Stimulated activated CD8-positive, alpha-beta memory T cell treated with anti-CD3 and anti-CD28 coated beads, Interleukin-4, amount 100 ng/mL, for 24 hours (primary cell): ENCODE measurements at places on chromosomes 16 and 17.
A peak's percentile ranks its signal among the peaks of the same experiment; 100 is the strongest.

DNA sequence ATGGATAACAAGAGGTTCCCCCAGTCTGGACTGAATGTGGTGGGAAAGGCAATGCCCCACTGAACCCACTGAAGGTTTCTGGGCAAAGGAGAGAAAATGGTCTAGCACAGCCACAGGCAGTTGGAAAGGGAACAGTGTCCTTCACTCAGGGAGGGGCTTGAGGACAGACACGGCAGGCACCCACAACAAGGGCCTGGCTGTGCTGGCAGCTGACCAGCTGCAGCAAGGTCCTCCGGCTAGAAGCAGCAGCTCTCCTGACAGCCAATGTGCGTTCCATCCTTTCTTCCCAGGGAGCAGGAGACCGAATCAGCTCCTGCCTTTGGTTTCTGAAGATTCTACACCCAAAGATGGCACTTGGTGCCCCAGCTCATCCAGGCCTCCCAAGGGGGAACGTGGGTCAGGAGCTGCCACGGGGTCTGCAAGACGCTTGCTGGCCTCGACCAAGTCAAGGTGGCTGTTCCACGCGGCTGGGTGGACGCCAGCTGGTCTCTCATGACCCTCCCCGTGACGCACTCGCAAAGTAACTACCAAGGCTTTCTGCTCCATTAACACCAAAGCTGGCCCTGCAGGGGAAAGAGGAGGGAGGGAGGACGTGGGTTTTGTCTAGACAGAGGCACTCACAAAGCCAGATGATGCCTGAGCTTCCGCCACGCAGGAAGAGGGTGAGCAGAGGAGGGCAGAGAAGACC, 11.1 kb downstream of the ABR start:
- DNase-seq = no peak

DNA sequence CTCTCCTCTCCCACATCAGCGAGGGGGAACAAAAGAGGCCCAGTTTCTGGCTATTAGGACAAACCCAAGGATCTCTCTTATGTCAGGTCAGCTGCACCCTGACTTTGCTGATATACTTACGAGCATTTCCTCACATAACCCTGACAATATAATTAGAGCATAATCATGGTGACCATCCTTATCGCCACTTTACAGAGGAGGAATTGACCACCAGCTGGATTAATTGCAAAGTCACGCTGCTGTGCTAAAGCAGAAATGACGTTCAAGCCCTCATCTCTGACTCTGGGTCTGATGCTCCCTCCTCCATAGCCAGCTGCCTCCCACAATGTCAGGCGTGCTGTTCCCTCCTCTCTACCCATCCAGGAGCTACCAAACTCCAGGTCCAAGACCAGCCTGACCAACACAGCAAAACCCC, 42.6 kb downstream of the TRARG1 start:
- DNase-seq = no peak

- no peak for DNase-seq
Observed at GRCh38 chr17:69228576-69228975, at the start of gene ABCA10. TSS of gene ABCA10 (minus strand) at chr17:69228824. CDS start at chr17:69225358, 3,466 bp downstream.

GRCh38 chr17:12974005-12974531, 43.8 kb downstream of the ELAC2 start:
- no peak for DNase-seq

- no peak for DNase-seq
Observed at GRCh38 chr17:76633628-76634328, 9.8 kb downstream of the ST6GALNAC1 start.

DNA sequence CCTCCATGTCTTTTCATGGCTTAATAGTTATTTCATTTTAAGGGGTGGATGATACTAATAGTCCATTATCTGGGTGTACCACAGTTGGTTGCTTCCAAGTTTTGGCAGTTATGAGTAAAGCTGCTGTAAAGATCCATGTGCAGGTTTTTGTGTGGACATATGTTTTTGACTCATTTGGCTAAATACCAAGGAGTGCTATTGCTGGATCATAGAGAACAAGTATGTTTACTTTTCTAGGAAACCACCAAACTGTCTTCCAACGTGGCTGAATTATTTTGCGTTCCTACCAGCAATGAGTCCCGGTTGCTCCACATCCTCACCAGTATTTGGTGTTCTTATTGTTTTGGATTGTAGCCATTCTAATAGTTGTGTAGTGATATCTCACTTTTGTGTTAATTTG, 181.9 kb downstream of the SPECC1 start:
- DNase-seq = no peak

GRCh38 chr16:1696863-1697262, 9.1 kb upstream of the MAPK8IP3 start:
- no peak for DNase-seq

- DNase-seq = no peak
Observed at GRCh38 chr17:72772331-72772821, 320.1 kb downstream of the SLC39A11 start.

DNA sequence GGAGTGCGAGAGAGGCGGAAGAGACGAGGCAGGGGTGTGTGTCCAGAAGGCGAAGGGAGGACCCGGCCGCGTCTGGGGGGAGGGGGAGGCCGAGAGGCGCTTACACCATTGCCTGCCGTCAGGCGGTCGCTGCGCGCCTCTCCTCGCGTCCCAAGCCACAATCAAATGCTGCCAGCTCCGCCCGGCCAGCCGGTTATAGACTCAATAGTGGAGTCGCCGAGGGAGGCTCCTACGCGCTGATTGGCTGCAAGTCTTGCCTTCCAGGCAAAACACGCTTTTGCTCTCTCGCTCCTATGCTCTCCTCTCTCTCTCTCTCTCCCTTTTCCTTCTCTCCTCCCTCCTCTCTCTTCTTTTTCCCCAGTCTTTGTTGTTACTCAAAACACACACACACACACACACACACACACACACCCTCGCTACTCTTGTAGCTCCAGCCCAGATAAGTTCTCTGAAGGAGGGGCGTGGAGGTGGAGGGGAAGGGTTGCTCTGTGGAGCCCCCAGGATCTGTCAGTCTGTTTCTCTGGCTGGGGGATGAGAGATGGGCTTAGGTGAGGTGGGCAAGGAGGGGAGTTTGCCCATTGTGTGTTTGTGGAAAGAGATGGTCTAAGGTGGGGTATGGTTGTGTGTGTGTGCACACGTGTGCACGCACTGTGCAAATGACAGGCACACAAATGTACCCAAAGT, at the start of gene DLX3:
Gene DLX3 (minus strand): TSS at position 170 of the 684 bp plus-strand sequence. CDS start 226 bp downstream, outside the sequence.
- DNase-seq = no peak

DNA sequence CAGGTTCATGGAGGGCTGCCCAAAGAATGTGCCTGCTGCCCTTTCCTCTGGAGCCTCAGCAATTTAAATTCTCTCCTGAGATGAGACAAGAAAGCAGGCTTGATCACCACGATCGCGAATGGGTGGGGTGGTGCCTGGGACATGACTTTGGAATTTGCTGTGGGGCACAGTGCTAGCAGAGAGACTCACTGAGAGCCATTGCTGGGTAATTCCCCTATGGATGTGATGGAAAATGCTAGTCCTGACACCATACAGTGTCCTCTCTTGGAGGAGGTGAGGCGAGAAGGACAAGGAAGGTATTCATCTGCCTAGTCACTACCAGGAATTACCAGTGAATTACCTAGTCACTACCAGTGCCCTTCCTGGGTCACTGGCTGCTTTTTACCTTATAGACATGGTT, 15.5 kb downstream of the FAM20A start:
- no peak for DNase-seq

GRCh38 chr16:73202161-73202729, 154.3 kb upstream of the ZFHX3 start:
- DNase-seq = no peak

DNA sequence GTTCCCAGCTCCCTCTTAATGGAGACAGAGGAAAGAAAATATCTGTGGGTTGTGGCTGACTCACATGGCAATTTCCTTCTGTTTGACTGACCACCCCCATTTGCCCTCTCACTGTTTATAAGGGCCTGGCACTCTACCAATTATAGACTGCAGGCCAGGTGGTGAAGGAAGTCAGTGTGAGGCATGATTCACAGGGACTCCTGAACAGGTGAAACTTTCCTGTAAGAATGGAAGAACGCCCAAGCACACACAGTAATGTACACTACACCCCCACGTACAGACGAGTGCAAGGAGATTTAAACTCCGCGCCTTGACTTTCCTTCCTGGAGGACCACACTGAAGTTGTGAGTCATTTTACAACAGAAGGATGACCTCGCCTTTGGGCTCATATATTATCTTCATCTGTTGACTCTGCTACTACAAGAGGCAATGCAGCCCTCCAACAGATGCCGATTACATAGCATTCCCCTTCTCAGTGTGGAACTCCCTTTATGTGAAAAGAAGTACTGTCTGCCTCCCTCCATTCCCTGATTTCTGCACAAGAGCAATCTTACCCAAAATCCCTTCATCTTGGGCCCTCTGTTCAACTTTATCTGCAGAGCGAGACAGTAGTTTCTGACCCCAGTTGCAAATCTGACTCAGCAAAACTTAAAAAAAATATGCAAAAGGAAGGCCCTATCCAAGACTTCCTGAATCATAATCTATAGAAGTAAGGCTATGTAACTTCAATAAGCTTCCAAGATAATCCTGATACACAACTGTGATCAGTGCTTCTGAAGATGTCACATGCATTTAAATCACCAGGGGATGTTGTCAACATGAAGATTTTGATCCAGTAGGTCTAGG, 163.6 kb downstream of the SHISA6 start:
- DNase-seq = no peak

- DNase-seq = no peak
Observed at GRCh38 chr16:2767891-2768290, 9.2 kb downstream of the ELOB start.

DNA sequence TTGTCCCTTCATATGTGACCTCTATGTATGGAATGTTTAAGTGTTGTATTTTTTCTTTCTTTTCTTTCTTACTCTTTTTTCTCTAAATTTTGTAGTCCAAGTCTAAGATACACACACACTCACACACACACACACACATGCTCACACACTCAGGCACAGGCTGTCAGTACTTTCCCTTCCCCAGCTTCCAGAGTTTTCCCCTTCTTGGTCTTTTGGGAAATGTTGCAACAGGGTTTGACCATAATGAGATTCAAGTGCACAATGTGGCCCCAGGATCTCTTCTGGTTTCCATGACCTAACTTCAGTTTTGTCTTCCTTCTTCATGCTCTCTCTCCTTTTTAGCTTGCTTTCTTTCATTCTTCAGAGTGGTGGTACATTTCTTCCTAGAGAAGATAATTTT, 289.8 kb upstream of the FOXF1 start:
- no peak for DNase-seq

GRCh38 chr17:38591759-38592241, 14.0 kb downstream of the SRCIN1 start:
- DNase-seq = no peak

- DNase-seq = no peak
Observed at GRCh38 chr17:47800686-47801085, 20.9 kb downstream of the OSBPL7 start.

DNA sequence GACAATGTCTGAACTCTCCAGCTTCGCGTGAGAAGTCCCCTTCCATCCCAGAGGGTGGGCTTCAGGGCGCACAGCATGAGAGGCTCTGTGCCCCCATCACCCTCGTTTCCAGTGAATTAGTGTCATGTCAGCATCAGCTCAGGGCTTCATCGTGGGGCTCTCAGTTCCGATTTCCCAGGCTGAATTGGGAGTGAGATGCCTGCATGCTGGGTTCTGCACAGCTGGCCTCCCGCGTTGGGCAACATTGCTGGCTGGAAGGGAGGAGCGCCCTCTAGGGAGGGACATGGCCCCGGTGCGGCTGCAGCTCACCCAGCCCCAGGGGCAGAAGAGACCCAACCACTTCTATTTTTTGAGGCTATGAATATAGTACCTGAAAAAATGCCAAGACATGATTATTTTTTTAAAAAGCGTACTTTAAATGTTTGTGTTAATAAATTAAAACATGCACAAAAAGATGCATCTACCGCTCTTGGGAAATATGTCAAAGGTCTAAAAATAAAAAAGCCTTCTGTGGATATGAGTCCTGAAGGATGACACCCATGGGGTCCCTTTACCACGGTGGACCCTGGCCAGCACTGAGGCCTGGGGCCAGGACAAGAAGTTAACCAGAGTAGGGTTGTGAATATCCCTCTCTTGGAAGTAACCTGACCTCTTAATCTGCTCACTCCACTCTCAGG, 10.5 kb upstream of the ITGAD start:
- DNase-seq = peak; percentile 51

DNA sequence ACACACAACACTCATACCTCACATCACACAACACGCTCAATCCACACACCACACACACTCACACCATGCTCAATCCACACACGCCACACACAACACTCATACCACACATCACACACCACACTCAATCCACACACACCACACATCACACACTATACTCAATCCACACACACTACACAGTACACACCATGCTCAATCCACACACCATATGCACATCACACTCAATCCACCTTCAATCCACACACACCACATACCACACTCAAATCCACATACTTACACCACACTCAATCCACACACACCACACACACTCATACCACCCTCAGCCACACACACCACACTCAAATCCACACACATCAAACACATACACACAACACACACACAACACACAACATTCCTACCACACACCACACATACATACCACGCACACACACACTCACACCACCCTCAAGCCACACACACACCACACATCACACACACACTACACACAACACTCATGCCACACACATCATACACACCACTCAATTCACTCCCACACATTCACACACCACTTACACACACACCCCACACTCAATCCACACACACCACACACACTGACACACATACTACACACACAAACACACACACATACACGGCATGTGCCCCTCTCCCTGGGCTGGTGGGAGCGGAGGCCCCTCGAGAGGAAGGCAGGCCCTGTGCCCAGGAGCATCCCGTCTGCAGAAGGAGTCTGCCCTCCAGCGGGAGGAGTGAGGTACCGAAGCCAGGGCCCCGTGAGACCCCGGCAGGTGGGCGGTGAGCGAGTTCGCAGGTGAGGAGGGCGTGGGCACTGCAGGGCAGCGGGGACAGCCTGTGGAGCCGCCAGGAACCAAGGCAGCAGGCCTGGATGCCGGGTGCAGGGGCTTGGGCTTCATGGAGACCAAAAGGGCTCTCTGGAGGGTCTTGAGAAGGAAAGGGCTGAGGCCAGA, 33.1 kb upstream of the RPTOR start:
- no peak for DNase-seq

DNA sequence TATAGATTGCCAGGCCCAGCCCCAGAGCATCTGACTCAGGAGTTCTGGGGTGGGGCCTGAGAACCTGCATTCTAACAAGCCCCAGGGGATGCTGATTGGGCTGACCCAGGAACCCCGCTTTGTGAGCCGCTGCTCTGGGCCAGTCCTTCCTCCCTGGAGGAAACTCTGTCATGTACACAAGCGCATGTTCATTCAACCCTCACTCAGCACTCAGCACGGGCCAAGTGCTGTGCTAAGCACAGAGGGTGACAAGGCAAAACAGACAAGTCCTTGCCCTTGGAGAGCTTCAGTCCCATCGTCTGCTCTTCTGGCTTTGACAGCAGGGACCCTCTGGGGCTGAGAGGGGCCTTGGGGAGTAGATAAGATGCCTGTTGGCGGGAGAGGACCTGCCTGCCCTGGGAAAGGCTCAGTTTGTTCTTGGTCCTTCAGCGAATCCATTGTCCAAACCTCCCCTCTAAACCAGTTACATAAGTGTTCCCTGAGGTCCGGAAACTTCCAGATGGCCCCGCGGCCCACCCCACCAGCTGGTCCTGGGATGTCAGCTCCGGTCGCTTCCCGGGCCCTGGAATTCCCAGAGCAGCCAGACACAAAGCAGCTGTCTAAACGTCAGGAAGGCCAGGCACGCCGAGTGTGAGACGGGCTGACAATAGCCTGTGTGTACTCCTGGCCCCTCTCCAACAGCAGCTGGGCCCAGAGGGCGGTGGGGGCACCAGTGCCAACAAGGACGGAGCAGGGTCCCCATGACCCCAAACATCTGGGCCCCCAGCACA, 88.8 kb downstream of the ZDHHC7 start:
- DNase-seq = no peak
